CD4-positive, alpha-beta T cell treated with Interleukin-6 for 4 hours (primary cell): ENCODE measurements at places on chromosomes 1 and 21.

DNA sequence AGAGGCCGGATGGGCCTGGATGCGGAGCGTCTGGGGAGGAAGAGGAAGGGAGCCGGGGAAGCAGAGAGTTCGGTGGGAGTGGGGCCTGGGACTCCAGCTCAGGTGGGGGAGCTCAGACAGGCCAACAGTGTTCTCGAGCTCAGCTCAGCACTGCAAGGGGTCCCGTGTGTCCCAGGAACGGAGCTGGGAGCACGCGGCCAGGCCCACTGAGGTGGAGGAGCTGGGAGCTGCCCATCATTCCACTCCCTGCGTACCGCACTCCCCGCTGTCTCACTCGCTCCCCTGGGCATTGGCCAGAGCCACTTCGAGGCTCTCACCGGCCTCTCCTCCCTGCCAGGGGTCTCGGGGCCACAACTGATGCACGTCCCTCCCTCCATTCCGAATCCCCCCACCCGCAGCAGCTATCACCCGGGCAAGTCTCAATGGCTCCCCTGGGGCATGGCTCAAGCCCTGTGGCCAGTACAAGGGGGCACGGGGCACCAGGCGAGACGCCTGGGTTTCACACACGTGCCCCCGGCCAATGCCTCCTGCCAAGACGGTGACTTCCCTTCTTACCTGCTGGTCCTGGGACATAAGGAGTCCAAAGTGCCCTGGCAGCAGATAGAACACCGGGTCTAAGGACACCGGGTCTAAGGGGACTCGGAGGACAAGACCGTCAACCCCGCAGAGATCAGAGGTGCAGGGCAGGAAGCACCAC, 30.3 kb upstream of the COL6A2 start:
- DNase-seq, result no peak

DNA sequence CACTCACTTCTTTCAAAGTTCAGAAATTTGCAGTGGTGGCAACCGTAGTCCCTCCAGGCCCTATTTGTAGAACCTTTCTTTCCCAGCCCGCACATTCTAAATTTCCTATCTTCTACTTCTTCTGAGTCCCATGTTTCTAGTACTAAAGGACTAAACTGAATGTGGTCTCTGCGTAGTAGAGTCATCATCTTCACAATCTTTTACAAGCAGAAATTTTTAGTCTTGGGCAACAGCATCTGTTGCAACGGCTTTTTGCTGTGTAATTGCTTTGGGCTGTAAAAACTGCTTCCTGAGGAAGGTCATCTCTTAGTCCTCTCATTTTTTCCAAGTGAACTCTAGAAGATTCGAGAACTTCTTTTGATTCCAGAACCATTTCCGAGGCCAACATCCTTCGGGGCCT, 23.9 kb downstream of the VAV3 start:
- no peak for DNase-seq

DNA sequence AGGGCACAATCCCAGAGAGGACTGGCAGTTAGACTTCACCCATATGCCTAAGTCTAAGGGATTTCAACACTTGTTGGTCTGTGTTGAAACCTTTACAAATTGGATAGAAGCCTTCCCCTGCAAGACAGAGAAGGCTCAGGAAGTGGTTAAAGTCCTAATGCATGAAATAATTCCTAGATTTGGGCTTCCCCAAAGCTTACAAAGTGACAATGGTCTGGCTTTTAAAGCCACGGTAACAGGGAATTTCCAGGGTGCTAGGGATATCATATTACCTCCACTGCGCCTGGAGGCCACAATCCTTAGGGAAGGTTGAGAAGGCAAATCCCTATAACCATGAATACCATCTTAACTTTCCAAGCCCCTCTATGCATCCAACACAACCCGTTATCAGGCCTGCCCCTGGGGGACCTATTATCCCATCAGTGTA, 3.3 kb upstream of the FMO4 start:
- DNase-seq, result no peak

DNA sequence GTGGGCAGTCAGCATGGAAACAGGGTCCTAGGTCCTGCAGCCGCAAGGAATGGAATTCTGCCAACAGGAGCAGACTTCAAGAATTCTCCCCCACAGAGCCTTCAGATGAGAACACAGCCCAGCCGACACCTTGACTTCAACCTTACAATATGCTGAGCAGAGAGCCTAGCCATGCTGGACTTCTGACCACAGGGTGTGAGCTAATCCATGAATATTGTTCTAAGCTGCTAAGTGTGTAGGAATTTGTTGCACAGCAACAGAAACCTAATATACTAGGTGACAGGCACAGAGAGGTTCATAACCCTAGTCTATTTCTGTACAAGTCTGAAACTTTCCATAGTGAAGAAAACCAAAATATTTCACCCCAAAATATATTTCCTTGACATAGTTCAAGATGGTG, 32.9 kb upstream of the IFNGR2 start:
- DNase-seq, result no peak

DNA sequence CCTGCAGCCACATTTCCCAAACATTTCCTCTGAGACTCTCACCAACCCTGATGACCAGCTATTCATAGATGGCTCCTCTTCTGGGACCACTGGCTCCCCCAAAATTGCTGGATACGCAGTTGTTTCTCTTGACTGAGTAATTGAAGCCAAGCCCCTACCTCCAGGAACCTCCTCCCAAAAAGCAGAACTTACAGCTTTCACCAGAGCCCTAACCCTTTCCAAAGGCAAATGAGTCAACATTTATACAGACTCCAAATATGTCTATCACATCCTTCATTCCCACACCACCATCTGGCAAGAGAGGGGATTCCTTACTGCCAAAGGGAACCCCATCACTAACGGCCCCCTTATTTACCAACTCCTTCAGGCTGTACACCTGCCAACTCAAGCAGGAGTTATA, 20.3 kb upstream of the CA6 start:
- DNase-seq, result no peak

- no peak for DNase-seq
Observed at GRCh38 chr1:242140836-242141235, 141.9 kb upstream of the MAP1LC3C start.

DNA sequence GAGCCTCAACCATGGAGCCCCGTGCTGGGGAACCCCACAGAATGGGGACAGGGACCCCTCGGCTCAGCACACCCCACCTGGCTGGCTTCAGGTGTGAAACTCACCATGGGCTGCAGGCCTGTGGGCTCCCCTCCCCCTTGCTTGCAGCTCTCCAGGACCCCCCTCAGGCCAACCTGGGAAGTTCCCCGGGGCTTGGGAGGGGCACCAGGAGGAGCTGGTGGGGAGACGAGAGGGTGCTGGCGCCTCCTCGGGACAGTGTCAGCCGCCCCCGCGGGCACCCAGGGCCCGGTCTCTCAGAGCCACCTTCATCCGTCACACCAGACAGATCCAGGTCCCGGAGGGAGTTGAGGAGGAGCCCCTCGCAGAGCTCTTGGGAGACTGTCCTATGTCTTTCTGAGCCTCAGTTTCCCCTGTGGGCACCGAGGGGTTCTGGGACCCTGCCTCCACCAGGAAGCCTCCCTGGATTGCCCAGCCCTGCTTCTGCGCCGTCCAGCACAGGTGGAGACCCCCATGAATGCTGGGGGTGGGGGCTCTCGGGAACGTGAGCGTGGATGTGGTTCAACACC, 657 bp upstream of the TNFRSF18 start:
- DNase-seq, result no peak

DNA sequence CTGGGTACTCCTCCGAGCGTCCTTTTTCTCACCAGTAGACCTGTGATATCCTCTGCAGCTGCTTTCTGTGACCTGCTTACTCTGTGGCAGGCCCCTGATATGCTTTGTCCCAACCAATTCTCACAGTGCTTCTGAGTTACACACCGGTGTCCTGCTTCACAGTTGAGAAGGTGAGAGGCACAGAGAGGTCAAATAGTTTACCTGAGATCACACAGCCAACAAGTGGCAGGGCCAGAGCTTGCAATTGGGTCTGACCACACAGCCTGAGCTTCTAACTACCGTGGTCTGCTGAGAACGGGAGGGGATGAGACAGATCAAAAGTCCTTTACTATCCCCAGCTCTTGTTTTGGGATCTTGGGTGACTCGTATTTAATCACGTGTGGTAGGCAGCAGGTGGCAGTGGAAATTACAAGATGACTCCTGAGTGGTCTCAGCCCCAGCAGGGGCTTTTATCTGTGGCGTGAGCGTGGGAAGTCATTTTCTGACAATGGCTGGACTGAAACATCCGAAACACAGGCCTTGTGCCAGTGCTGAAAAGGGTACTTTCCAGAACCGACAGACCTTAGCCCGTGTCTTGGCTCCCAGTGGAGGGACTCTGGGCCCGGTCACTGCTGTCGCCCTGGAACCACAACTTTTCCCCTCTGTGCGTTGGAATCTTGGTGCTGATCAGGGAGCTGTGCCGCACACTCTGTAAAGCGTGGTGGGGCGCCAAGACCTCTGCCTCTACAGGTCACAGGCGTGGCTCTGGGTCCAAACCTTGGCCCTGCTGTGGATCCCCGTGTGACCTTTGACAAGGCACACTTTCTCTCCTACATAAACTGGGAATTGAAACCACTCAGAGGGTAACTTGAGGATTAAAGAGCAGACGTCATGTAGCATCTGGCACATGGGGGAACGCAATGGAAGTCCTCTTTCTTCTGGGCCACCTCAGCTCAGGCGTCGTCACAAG, 11.9 kb downstream of the THEMIS2 start:
- no peak for DNase-seq
